Renal pelvis (tissue), 12 donors: ENCODE measurements at places on chromosomes 3 and 15. TPM values are rescaled to one million over a fixed set of nuclear protein-coding genes. Genes with fewer than 3 reads are reported as not detected.

- no peak for DNase-seq
Observed at GRCh38 chr3:172199850-172200369, 160.5 kb downstream of the FNDC3B start.

GJD2 gene
- polyA plus RNA-seq: not detected

APPL1 gene
- polyA plus RNA-seq: 47.4 TPM

- no peak for DNase-seq
Observed at GRCh38 chr3:46987743-46988401, 8.4 kb downstream of the NBEAL2 start.

DNA sequence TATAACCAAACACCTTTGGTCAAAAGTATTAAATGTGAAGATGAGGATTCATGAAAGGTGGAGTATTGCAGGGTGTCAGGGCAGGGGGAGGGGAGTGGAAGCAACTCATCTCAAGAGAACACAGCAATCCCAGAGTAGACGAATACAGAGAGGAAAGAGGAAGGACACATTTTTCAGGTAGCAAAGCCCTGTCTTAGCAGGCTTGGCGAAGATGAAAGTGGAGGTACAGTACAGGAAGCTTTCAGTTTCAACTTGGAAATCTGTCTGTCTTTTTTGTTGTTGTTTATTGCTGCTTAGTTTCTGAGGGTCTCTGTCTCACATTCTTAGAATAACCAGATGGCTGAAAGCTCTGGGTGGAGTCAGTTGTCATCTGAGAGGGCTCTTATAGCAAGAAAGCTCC lies 80.8 kb upstream of the GPR149 start:
- no peak for DNase-seq

- DNase-seq: no peak
Observed at GRCh38 chr3:52880474-52880873, 16.9 kb downstream of the STIMATE start.

- no peak for DNase-seq
Observed at GRCh38 chr3:150090877-150091276, 120.2 kb upstream of the PFN2 start.

ATP13A5 gene
- polyA plus RNA-seq: 0.18 TPM

- peak; percentile 82 for DNase-seq
Observed at GRCh38 chr15:68559345-68560310, 19.2 kb upstream of the CORO2B start.

GASK1A gene
- polyA plus RNA-seq: 4.5 TPM

- no peak for DNase-seq
Observed at GRCh38 chr3:123084192-123084591, 17.4 kb downstream of the PDIA5 start.

DNA sequence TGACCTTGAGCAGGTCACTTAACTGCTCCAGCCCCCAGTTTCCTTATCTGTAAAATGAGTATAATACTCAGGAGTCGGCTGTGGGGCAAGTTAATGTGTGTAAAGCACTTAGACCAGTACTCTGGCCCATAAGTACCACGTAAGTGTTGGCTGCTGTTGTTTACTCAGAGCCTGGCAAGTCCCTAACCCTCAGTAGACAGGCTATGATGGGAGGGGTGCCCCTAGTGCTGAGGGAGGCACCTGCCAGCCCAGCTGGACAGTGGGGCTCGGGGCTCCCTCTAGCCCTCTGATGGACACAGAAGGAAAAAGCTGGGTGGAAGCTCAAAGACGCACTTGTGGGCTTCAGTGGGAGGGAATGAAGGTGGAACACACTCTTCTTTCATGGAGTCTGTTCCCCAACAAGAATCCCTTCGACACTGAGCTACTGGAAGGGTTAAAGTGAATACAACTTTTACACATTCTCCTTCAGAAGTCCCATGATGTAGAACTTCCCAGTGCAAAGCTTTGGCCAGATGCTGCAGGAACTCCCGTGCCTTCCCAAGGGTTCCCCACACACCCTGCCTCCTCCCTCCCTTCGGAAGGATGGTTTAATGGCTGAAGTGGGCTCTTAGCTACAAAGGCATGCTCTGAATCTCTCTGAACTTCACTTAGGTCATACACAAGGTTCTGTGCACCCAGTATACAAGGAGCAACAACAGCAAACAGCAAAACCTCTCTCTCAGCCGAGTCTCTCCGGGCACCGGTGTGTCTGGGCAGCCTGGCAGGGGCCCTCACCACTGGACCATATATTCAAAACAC lies 25.4 kb downstream of the TMEM44 start:
- no peak for DNase-seq

DNA sequence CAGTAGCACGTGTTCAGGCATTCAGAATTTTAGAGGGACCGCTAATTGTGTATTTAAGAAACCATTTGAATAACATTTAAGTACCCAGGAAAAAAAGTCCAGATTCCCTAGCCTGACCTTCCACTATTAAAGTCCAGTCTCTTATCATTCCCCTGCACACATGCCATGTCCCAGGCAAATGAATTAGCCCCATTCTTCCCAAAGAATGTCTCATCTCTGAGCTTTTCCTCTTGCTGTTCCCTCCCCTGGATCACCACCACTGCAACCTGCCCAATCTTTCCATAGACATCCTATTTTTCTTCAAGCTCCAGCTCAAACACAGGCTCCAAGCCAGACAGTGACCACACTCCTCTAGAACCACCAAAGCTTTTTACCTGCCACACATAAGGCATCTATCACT lies 25.9 kb downstream of the PLD1 start:
- no peak for DNase-seq

GRCh38 chr3:146396792-146397191 lies 72.6 kb downstream of the PLSCR2 start:
- no peak for DNase-seq

- DNase-seq: no peak
Observed at GRCh38 chr3:45608885-45609284, 14.3 kb downstream of the LIMD1 start.

DNA sequence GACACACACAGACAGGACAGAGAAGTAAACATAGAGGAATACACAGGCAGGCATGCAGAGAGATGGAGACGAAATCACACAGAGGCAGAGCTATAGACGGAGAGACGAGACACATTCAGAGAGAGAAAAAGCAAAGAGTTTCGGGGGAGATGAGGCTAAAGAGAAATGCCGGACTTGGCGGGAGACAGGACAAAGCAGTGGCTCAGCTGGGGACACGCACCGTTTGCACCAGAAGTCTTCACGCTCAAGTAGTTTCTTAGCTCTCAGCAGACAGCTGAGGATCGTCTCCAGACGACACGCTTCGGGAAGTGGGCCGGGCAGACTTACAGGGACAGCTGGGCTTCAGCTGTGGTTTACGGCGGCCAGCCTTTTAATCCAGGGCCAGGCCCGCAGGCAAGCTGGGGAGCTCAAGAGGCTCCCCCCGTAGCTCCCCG lies 56.2 kb upstream of the DLG1 start:
- DNase-seq: peak; percentile 88

C3orf49 gene
- polyA plus RNA-seq: 0.46 TPM

- no peak for DNase-seq
Observed at GRCh38 chr3:8451696-8452095, 49.9 kb upstream of the LMCD1 start.

TLR9 gene
- polyA plus RNA-seq: 0.36 TPM
